DMS 273 treated with DMSO at 0.1 percent for 48 hours (cell line): ENCODE measurements at places on chromosomes 5 and 9.

GRCh38 chr9:109110329-109111021 is 9.3 kb downstream of the TMEM245 start:
- DNase-seq: no peak

DNA sequence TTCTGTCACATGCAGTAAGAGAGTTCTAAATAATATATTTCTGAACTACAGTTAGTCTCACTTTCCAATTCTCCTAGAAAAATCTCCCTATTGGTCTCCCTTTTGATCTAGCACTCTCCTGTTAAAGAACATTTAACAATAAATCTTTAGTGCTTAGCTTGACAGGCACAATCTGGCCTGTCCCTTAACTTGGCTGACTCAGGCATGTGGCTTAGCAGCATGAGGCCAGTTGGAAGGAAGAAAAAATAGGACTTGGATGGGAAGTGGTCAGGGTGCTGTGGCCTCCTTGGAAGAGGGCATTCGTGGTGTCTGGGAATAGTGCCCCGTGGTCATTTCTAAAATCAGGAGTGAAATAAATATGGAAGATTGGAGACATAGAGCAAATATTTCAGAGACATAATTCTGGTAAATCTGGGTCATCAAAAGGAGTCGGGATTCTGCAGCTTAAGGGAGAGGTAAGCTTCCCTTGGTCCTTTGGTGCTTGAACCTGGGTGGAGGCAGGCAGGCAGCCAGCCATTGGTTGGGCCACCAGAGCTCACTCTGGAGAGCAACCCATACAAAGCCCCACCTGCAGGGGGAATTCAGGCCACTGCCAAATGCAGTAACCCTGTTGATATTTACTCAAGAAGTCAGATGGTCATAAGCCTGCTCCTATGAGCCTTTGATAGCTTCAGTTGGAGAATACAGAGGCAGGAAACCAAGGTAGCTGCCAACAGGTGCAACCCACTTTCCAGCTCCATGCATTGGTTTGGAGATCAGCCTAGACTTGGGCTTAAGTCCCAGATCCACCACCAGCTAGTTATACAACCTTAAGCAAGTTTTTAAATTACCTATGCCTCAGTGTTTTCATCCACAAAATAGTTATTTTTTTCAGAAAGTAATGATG is 28.8 kb upstream of the TLE4 start:
- no peak for DNase-seq

DNA sequence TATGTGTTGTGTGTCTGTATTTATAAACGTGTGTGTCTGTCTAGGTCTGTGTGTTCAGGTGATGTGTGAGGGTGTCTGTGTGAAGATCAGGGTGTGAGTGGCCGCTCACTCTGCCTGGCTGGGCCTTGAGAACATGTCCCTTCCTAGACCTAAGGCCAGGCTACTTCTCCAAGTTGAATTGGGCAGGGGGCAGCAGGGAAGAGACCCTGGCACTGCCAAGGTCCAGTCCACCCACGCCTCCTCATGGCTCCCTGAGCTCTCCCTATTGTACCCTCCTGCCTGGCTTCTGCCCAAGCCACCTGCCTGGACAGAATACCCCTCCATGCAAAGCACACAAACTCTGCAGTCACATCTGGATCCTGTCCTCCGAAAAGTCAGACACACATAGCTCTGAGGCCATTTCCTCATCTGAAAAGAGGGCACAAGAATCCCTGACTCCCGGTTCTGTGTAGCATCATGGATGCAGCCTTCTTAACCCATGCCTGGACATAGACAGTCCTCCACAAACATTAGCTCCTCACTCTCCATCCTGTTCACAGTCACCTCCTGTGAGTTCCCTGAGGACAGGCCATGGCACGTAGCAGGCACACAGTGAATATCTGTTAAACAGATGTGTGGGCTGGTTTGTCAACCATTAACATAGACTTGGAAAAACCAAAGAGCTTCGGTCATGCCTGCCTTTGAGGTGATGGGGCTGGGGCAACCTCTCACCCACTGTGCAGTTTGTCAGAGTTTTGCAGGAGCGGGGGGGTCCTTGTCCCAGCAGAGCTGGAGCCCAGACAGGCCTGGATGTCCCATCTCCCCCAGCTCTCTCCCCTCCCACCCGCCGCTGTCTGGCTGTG is 167.8 kb upstream of the MVB12B start:
- DNase-seq: no peak

DNA sequence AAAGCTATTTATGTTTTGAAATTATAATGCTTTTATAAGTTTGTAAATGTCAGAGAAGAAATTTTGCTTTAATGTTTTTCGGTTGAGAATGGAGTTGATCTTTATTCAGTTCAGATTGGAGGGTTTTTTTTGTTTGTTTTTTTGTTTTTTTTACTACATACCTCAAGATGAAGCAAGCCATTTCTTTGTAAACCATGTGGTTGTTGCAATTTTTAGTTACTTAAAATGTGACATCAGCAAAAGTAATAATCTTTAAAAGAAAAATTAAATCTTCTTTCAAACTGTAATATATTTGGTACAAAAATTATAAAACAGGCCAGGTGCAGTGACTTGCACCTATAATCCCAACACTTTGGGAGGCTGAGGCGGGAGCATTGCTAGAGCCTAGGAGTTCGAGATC is 102.6 kb downstream of the CDC42SE2 start:
- DNase-seq: no peak

GRCh38 chr5:90930062-90930461 is 371.5 kb downstream of the ADGRV1 start:
- no peak for DNase-seq

DNA sequence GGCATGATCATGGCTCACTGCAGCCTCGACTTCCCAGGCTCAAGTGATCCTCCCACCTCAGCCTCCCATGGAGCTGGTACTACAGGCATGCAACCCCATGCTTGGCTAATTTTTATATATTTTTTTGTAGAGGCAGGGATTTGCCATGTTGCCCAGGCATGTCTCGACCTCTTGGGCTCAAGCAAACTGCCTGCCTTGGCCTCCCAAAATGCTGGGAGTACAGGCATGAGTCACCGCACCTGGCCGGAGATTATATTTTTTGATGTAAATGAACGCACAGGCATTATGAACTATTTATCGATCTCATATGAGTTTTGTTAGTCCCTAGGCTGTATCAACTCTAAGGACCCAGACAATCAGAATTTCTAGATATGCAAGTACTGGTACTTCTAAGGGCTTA is 25.5 kb upstream of the CEP120 start:
- DNase-seq: no peak

DNA sequence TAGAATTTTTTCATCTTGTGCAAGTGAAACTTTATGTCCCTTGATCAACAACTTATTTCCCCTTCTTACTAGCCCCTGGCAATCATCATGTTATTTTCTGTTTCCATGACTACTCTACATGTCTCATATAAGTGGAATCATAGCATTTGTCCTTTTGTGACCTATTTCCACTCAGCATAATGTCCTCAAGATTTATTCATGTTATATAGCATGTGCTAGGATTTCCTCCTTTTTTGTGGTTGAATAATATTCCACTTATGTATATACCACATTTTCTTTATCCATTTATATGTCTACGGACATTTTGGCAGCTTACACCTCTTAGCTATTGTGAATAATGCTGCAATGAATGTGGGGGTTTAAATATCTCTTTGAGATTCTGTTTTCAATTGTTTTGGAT is 21.0 kb downstream of the FSD1L start:
- no peak for DNase-seq

DNA sequence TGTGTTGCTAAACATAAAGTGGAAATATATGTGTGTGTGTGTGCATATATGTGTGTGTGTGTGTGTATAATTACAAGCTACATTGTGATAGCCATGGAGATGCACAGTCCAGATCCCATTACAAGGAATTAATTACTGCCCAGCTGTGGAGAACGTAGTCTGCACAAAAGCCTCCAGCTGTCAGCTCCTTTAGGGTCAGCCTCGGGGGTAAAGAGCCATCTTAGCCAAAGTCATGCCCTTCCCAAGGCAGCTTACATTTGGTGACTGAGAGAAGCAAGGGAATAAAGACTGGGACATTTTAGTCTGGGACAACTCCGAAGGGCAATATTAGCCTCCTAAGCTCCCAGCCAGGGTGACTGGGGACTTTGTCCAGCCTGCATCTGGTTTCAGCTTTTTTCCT is 21.9 kb upstream of the FOCAD start:
- peak; percentile 44 for DNase-seq

GRCh38 chr5:108579236-108579635 is 168.5 kb upstream of the FER start:
- no peak for DNase-seq

DNA sequence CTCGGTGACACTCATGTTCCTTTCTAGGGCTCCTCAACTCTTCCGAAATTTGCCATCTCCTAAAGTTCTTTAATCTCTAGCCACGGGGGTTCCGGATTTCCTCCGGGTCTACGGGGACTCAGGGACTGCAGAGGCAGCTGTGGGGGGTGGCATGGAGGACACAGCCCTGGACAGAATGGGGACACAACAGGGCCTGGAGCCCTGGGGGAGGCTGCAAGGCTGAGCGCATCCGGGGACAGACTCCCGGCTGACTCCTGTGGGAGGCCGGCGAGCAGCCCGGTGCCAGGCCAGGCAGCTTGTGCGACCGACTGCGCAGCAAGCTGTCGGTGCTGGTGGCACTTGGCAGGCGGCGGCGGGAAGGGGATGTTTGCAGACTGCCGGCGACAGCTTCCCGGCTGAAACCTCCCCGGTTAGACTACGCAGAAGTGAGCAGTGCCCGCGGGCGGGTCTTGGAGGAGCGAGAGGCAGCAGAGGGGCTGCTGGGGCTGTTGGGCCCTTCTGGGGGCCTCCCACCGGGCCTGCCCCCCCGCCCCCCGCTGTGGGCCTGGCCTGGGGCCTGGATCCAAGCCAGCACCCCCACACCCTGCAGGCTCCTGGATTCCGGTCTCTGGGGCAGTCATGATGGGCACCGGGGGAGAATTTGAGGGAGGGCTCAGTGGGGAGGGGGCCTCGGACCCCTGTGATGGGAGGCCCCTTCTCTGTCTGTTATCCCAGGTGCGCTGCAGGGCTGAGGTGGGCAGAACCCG is 28.7 kb upstream of the UBAC1 start:
- DNase-seq: no peak

GRCh38 chr5:97627272-97627671 is 444.2 kb upstream of the RIOK2 start:
- no peak for DNase-seq

DNA sequence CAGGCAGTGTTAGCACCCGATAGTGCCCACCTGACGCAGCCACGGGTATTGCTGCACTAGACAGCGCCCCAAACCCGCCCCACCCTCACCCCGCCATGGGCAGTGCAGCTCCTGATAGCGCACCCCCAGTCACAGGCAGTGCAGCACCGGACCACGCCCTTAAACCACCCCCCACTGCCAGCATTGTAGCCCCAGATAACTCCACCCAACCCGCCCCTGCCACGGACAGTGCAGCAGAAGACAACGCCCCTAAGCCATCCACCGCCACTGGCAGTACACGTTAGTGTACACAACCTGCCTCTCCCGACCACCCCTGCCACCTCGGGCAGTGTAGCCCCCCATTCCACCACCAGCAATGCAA is 825 bp upstream of the PCAT7 start:
- no peak for DNase-seq

DNA sequence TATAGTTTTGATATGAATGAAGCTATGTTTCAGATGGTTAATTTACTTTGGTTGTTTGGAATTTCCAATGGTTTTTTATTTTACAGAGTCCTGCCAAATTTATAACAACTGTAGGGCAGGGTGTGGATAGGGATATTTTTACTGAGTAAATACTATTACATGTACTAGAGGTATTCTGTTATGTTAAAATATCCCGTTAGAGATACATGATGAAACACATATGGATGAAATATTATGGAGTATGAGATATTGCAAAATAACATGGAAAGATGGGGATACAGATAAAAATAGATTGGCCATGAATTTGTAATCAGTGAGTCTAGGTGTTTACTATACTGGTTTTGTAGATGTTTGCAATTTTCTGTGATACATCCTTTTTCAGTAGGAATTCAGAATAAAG is 76.7 kb downstream of the RAB24 start:
- no peak for DNase-seq

DNA sequence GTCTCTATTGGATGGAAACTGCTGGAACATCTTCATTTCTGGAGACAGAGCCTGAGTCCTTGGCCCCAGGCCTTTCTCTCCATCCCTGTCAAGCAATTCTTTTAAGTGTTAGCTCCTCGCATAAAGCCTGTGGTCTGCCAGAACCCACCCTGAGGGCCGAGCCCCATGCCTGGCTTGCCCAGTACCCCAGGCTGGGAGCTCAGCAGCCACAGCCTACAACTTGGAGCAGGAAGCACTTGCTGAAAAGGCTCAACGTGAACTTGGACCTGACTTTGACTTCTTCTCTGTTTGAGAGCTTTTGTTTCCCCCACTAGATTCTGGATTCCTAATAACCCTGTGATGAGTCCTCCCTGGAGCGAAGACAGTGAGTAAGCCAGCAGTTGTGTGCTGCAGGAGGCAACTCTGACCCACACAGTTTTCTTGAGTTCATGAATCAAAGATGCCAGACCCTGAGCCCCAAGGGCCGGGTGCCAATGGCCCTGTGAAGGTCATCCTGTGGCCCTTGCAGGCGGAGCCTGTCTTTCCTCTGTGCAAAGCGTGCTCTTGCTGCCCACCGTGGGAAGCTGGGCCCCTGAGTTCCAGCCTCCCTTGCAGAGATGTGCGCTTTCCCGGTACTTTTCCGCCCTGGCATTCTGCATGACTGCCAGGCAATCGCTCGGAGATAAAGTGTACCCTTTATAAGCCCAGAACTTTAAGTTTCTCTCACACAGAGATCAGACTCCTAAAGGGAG is 64.3 kb upstream of the RUFY1 start:
- no peak for DNase-seq

- DNase-seq: no peak
These were observed 31.2 kb downstream of the CEP72 start for GRCh38 chr5:643351-643801.

GRCh38 chr5:67581203-67581602 is 384.6 kb upstream of the CD180 start:
- no peak for DNase-seq

DNA sequence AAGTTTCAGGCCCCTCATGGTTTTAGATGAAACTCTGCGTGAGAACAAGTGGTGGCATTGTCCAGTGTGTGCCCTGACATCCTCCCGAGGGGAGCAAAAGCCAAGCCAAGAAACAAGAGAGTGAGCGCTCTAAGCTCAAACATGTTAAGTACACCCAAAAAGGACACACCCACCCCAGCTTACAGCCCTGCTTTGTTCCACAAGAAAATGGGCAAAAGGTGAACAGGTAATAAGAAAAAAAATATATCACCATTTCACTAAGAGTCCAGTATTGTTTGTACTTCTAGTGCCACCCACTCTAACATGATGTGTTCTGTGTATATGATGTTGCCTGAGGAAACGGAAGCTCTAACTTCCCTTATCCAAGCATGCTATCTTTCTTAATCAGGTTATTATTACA is 278.2 kb downstream of the SLIT3 start:
- no peak for DNase-seq

- DNase-seq: no peak
These were observed 71.2 kb downstream of the CFAP77 start for GRCh38 chr9:132481053-132481849.
